Fibroblast of the conjunctiva (primary cell): ENCODE measurements at places on chromosomes 6 and 20.

DNA sequence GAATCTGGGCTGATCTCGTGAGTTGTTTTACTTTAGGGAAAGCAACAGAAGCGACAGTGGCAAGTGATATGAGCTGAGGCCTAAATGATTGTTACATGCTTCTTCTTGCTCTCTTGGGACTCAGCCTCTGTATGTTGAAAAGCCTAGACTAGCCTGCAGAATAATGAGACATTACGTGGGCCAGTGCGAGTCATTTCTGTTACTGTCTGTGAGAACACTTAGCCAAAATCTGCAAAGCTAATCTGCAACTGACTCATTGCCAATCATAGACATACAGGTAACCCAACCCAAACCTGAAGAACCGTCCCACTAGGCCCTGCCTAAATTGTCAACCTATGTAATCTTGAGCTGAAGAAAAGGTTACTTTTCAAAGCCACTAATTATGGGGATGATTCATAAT is 77.4 kb upstream of the F13A1 start:
- DNase-seq: no peak

DNA sequence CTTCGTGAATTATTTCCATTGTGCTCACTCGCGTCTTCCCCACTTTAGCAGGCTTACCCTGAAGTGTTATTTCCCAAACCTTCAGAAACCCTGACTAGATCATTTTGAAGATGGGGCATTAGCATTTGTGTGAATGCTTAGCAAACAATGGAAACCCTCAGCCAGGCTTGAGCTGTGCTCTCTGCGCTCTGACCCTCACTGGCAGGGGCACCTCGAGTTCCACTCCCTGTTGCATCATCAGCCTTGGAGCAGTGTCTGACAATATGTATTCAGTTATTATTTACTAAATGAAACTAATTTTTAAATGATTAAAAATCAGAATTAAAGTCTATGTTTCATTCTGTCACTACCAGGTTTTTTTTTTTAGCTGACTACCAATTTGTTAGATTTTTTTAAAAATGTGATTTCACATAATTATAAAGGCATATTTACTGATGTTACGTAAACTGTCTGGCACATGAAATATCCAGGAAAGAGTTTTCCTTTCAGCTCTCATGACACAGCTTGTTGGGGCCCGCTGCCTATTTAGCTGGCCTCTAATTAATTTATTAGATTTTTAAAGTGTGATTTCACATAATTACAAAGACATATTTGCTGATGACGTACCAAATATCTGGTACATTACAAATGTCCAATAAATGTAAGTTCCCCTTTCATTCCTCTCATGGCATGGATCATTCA is 155.2 kb downstream of the PACRG start:
- DNase-seq: no peak

DNA sequence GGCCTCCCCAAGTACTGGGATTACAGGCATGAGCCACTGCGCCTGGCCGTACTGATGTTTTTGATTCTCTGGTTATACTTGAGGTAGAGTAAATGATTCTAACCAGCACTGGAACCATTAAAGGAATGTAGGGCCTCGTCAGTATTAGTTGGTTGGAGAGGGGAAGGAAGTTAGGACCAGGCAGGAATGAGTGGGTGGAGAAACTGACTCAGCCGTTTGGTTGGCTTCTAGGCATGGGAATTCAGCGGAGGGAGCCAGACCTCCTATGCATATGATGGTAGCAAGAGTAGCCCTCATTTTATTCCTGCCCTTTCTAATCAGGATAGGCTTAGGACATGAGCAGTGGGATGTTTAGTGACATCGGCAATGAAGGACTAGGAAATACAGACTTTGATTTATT is 19.0 kb upstream of the SERINC3 start:
- no peak for DNase-seq

DNA sequence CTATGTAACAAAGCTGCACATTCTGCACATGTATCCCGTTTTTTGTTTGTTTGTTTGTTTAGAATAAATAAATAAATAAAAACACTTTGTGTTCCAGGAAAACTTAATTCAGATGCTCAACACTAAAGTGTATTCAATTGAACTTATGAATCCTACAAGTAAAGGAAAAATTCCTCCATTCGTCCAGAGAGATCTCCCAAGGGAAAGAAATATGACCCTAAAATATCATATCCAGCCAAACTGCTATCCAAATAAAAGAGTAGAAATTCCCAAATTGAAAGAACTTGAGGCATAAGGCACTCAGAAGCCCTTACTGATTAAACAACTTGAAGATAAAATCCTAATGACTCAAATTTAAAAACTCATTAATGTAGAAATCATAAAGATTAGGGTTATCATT is 90.4 kb downstream of the MOXD1 start:
- DNase-seq: no peak

DNA sequence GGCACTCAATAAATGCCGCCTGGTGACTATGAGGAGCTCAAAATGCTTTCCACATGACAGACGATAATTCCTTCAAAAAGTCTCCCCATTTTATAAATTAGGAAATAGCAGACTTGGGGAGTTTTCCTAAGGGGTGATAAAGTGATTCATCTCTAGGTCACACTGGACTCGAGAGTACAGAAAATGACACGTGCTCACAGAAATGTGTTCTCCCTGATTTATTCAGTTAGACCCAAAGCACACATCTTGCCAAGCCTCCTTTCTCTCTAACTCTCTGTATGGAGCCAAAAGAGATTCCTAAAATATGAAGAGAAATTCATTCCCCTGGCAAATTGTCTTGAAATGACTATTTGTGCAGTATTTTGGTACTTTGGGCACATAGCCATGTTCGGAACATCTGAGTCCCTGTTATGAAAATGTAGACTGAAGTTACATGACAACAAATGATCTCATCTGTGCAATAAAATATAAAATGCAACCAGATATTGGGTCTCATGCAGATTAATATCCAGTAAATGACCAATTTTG is 381.1 kb downstream of the TFAP2B start:
- no peak for DNase-seq

DNA sequence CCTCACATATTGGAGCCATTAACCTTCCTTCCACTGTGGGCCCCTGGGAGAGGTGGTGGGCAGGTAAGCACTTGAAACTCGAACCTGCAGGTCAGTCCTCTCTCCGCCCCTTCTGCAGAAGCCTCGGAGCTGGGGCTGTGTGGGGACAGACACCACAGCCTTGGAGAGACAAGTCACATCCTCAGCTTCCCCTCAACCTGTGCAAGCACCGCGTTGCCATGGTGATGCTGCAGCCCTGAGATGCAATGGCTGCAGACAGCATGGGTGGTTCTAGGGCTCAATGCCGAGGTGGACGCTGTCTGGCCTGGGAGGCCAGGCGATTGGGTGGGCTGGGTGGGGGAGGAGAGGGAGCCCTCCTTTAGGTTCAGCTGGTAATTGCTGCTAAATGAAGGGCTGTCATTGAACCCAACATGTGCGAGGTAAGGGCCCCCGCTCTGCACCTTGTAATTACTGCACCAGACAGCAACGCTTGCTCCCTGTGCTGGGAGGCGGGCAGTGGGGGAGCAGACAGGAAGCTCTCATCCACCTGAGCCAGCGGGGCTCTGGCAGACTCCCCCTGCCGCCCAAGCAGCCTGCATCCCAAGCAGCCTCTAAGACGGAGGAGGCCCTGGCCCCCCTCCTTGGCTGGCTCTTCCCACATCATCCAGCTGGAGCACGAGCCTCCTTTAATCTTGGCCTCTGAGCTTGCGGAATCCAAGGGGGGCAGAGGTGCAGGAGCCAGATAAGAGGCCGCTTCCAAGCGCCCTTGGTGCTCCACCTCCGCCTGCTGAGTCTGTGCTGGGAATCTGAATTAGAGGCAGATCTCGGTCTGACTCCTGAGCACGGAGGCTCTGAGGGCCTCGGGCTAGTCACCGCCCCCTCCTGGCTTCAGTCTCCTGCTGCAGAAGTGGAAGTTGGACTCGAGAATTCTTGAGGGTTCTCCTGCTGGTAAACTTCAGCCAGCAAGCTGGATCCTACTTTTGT is 39.8 kb upstream of the CDH22 start:
- peak; percentile 13 for DNase-seq

DNA sequence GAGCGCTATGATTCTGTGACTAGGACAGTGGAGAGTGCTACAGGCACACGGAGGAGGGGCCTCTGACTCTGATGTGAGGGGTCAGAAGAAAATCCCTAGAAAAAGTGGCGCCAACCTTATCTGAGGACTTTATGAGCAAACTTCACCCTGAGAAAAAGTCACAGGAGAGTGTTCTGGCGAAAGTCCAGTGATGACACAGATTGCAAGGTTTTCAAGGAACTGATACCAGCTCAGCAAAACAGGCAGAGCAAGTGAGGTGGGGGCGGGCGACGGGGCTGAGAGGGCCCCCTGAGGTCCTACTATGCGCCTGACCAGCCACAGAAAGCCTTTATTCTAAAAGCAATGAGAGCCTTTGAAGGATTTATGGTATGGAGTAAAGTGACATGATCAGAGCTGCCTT is 73.3 kb downstream of the SLC22A23 start:
- DNase-seq: peak; percentile 21

- no peak for DNase-seq
Measured at GRCh38 chr6:155958550-155958949, 502.9 kb upstream of the NOX3 start.

- no peak for DNase-seq
Measured at GRCh38 chr6:8829296-8829695, 394.0 kb upstream of the SLC35B3 start.

GRCh38 chr6:123564361-123564760 is 72.4 kb downstream of the TRDN start:
- no peak for DNase-seq

DNA sequence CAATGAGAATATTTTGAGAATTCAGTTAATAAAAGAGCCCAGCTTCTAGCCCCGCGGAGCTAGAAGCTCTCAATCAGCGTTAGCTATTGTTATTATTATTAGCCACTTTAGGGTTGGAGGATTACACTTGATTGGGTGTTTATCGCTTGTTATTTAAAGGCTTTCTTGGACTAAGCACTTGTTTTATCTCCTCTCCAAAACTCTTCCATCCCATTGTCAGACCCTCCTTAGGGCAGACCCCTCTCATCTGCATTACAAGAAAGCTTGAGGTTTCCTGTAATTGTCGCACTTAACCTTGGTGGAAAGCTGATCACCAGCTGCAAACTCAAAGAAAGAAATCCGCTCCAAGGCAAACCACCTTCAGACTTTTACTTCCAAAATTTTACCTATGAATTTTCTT is 4.8 kb downstream of the DPPA5 start:
- no peak for DNase-seq

DNA sequence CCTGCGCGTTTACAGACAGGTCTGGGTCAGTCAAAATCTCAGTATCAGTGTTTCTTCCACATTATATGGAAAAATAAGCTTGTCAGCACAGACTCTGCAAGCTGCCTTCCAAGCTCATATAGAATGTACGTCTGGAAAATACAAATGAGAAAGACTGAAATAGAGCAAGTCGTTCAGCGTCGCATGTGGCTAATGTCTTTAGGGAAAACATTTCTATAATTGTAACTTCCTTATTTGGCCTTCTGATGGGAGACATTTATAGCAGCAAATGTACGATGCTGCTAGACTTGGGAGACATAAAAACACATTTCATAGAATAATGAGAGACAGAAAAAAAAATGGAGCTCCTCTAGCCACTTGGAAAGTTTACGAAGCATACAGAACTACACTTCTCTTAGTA is 122.2 kb downstream of the KIF16B start:
- no peak for DNase-seq

DNA sequence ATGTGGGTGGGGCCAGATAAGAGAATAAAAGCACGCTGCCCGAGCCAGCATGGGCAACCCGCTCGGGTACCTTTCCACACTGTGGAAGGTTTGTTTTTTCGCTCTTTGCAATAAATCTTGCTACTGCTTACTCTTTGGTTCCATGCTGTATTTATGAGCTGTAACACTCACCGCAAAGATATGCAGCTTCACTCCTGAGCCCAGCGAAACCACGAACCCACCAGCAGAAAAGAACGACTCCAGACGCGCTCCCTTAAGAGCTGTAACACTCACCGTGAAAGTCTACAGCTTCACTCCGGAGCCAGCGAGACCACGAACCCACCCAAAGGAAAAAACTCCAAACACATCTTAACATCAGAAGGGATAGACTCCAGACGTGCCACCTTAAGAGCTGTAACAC is 76.7 kb downstream of the TFAP2A start:
- DNase-seq: no peak

GRCh38 chr6:123000244-123000770 is 4.3 kb downstream of the CLVS2 start:
- DNase-seq: no peak

DNA sequence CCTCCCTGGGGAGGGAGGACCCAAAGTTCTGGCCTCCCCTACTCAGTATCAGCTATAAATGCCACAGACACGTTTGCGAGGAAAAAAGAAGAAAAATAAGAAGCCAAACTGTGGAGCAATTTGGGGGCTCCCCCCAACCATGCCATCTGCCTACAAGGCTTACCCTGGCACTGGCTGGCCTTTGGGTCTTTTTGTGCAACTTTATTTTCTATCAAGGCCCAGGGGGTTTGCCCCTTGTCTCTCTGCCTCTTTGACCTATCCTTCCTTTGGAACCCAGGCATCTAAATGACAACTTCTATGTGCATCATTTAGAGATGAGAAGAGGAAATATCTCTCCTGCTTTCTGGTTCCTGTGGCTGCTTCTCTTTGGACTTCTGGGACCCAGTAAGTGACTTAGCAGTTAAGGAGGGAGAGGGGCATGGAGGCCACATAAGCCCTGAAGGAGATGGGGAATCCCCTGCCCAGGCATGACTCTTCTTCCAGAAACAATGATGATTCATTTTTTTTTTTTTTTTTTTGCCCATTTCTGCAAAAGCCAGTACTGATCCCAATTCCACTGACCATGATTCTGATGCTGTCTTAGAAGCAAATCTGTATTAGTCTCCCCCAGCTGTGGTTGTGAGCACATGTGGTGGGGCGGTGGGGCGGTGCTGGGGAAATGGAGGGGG is at the start of gene MUC22:
Gene MUC22, plus strand, starts transcription at position 82 of the 668 bp plus-strand sequence. Its CDS starts 233 bp downstream, at position 315.
- DNase-seq: peak; percentile 6

DNA sequence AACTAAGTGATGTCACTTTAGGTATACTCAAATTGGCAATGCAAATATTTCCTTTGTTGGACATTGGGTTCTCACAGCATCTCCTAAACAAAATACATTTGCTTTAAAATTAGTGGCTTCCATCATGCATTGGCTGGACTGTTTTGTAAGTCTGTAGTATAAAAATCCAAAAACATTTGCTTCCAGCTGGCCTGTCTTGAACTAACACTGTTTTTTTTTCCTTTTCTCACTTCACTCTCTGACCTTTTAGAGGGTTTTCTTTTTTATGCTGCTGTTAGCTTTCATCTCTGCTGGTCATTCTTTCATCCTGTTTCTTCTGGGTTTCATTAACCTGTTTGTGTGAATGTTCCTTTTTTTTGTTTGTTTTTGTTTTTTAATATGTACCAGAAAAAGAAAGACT is 121.7 kb upstream of the MLIP start:
- no peak for DNase-seq

DNA sequence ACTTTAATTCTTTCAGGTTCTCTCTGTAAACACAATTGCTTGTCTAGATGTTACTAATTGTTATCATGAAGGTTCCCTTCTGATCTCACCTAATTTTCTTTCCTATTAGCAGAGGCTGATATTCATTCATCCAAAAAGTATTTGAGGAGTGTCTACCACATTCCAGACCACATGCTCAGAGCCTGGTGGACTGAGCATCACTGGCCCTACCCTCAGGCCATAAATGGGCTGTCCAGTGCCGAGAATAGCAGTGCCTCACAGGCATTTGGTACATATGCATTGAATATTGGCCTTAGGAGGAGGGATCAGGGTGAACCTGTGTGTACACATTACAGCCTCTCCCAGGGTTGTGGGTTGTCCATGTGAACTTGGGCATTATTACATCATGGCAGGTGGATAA is 40.4 kb upstream of the PRELID3B start:
- no peak for DNase-seq
